GOT3 (cell line): ENCODE measurements at places on chromosomes 12 and 14.

GRCh38 chr12:26318661-26319068 lies 123.3 kb downstream of the SSPN start:
- DNase-seq = no peak

- DNase-seq = no peak
These were observed 25.0 kb downstream of the OTUB2 start for GRCh38 chr14:94051115-94051514.

- DNase-seq = no peak
These were observed 54.6 kb downstream of the ADGRD1 start for GRCh38 chr12:131008131-131008912.

- DNase-seq = no peak
These were observed 7.3 kb downstream of the CAND1 start for GRCh38 chr12:67276421-67276820.

DNA sequence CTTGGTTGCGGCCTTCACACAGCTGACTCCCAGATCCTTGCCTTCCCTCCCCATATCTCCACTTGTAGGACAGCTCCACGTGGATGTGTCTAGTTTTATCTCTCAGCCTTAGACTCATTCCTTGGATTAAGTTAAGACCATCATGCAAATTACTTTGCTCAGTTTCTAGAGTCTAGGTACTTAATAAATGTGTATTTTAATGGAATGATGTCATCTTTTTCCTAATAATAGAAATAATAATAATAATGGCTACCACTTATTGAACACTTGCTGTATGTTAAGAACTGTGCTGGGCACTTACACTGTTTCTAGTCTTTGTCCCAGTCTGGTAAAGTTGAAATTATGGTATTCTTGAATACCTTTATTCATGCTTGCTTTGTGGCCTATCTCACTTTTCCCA lies 37.5 kb downstream of the FBXW8 start:
- DNase-seq = no peak

GRCh38 chr14:100864960-100865681 lies 38.4 kb downstream of the RTL1 start:
- DNase-seq = no peak

GRCh38 chr14:71765505-71765904 lies 166.7 kb upstream of the RGS6 start:
- no peak for DNase-seq

- DNase-seq = no peak
These were observed 1238.5 kb downstream of the SLC16A7 start for GRCh38 chr12:60834372-60834771.

DNA sequence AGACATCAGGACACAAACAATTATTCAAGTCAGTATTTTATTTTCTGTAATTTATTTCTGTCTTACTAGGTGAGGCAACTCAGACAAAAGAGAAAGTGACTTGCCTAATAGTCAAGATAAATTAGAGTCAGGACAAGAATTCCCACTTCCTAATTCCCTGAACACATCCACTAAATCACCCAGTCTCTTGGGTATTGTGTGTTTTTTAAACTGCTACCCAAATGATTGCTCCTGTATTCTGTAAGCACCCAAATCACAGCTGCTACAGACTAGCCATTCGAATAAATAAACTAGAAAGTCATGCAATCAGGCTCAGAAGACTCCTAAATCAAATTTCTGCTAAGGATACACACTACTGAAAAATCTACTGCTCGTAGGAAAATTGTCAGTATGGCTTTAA lies 263.0 kb downstream of the DUSP6 start:
- no peak for DNase-seq

DNA sequence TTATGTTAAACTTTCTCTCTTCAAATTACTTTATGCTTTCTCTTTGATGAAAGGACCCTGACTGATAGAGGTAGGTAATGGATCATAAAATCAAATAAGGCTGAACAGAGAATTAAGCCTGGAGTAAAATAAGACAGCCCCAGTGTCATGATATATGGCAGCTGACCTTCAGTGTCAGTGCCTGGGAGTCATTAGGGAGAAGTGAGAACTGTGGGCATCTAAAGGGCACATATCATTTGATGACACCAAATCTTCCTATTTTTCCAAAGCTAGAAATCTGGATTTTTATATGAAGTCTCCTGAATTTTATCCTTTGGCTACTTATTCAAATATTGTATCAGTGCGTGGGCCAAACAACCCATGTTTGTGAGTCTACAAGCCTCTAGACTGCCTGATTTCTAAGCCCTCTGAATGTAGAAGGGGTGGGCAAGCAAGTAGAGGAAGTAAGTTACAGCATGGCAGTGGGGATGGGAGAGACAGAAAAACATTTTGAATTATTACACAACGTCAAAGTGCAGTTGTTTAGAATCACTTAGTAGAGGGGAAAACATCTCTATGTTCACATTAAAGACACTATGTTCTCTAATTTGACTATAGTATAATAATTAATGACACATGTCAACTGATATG lies 10.0 kb downstream of the SLC39A9 start:
- DNase-seq = no peak

DNA sequence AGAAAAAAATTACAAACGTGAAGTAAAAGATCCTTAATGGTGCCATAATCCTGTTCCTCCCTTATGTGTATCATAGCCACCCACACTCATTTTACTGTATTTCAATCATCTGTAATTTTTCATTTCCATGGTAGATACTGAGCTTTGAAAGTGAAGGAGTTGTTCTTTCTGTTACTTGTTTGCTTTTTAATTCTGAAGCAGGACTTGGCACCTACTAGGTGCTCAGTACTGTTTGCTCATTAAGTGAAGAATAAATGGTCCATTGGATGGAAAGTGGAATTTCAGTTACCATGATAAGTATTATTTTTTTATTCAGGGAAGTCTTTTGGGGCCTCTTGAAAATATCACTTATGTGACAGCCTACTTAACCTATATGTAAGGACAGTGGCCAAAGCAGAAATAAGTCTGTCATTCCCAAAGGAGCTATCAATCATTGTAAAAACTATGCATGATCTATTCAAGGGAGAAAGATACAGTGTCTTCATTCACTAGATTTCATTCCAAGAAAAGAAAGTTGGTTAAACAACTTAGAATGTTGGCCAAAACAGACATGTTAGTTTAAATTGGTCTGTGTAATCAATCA lies 1244.4 kb upstream of the SEL1L start:
- DNase-seq = no peak

DNA sequence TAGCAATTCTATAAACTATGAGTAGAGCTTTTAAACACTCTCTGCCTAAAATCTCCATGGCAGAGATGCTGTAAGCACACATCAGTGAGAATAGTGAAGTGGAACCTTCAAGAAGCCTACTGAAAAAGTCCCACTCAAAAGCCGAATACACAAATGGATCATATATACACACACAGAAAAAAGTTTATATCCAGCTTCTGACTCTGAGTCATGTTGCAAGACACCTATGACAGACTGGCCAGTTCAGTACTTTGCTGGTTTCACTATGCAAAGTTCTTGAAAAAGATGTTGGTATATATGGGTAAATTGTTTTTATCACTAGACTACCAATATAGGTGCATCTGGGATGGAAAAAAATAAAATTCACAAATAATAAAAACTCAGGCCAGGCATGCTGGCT lies 126.1 kb downstream of the KCNK10 start:
- DNase-seq = no peak

- no peak for DNase-seq
These were observed 12.9 kb downstream of the DYRK2 start for GRCh38 chr12:67661311-67662021.

GRCh38 chr14:67360470-67361206 lies 510 bp downstream of the EIF2S1 start:
- DNase-seq = no peak

GRCh38 chr14:40347675-40348074 lies 915.4 kb upstream of the FBXO33 start:
- DNase-seq = no peak

GRCh38 chr12:107320033-107320928 lies 226.9 kb upstream of the CRY1 start:
- no peak for DNase-seq

- DNase-seq = no peak
These were observed 58.3 kb upstream of the ARID2 start for GRCh38 chr12:45671254-45671653.

DNA sequence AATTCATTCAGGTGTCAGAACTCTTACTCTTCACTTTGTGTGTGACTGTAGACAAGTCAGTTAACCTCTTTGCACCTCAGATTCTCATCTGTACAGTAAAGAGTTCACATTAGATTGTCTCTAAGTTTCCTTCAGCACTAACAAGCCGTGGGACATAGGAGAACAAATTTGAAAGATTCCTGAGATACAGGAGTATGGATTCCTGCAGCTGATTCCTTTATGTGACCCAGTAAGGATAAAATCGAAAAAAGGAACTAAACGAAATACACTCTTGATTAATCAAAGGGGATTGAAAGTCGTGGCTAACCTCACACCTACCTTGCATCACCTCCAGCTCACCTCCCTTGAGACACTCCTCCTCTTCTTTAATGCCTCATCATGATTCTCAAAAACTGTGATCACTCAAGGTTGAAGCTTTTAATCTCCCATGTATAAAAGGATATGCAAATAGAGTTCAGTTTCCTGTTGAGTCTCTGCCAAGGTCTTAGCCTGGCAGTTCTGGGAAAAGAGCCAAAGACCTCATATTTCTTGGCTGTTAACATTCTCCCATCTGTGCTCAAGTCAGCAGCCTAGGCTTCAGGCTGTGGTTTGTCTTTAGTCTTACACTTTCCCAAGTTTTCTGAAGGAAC lies 156.6 kb downstream of the DAD1 start:
- no peak for DNase-seq

- no peak for DNase-seq
These were observed 65.3 kb downstream of the BLTP3B start for GRCh38 chr12:100077367-100077766.

- no peak for DNase-seq
These were observed 4.4 kb downstream of the ORMDL2 start for GRCh38 chr12:55822228-55822627.

DNA sequence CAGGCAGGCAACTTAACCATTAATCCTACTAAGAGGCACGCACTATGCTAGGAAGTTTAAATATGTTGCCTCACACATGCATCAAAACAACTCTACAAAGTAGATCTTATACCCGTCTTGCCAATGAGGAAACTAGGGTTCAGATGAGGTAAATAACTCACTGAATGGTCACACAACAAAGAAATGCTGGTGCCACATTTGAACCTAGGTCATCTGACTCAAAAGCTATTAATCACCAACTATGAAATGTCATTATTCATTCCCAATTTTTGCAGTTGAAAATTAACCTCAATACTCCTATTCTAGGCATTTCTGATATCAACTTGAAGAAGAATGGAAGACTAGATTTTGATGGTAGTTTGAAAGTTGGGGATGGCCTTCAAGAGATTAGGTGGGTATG lies 2.8 kb upstream of the PYROXD1 start:
- DNase-seq = no peak

DNA sequence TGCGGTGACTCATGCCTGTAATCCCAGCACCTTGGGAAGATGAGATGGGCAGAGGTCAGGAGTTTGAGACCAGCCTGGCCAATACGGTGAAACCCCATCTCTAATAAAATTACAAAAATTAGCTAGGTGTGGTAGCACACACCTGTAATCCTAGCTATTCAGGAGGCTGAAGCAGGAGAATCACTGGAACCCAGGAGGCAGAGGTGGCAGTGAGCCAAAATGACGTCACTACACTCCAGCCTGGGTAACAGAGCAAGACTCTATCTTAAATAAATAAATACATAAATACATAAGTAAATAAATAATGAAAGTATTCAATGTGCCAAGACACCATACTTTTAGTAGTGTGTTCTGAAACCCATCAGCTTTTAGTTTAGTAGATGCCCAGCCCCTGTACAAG lies 308.1 kb upstream of the FLRT2 start:
- no peak for DNase-seq

DNA sequence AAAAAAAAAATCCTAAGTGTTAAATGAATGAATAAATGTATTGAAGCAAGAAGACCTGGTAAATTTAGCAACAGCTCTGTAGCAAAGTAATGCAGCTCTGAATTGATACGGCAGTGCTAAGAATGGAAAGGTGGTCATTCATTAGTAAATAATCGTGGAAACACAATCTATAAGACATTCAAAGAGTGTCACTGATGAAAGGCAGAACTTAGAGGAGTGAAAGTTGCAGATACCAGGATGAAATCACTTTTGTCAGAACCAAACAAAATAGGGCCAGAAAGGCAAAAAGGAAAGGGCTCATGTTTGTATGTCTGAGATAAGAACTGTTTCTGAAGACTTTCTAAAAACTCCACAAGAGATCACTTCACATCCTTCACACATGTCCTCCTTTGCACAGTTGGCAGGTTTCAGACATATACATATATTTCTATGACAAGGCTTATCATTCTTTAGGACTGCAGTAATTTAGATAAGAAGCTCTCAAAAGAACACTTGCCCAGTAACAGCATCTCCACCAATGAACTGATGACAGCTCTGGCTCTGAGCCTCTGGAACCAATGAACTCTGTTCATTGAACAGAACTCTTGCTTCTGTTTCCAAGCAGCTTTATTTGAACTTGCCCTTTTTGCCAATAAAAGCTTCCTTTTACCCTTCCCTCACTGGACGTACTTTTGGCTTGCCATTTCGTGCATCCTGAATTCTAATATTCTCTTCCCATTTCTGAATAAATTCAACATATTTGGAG lies 4.2 kb upstream of the LRR1 start:
- no peak for DNase-seq

DNA sequence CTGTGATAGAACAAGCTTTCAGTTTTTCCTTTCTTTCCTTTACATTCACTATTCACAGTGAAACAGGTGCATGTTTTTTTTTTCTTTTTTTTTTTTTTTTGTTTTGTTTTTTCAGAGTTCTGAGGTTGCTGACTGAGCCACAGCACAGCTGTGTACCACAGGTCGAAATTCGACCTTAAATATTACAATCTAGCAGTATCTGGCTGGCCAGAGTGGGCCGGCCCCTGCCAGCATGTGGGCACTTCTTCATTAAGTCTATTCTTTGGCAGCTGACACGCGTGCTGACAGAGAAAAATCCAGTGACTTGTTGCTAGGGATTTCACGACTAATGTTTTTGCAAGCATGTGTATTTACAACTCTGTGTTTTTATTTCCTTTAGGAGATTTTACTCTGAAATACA lies 33.9 kb downstream of the FBXO33 start:
- DNase-seq = no peak

- DNase-seq = no peak
These were observed 138.8 kb downstream of the DAD1 start for GRCh38 chr14:22450266-22450665.

- DNase-seq = no peak
These were observed 101.1 kb downstream of the BBS10 start for GRCh38 chr12:76247026-76247646.

GRCh38 chr14:71482671-71483070 lies 449.6 kb upstream of the RGS6 start:
- DNase-seq = no peak

DNA sequence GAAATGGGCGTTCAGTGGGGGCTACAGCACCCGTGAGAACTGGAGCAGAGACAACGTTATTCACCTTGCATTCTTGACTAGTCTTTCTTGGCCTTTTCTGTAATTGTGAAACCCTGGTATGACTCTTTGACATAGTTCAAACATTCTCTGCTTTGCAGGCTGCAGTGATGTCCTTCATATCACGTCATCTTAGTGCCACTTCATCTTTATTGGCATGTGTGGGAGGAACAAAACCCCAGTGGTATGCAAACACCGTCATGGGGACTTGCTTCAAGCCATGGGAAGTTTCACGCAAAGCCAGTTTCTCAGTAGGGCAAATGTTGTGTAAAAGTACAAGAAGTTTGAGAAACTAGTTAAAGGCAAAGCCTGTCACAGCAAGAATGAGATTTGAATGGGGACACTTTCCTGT lies 20.2 kb upstream of the DUSP16 start:
- no peak for DNase-seq
